Neural cell (in vitro differentiated cells): ENCODE measurements at places on chromosomes 13 and 19. TPM values are rescaled to one million over a fixed set of nuclear protein-coding genes. Genes with fewer than 3 reads are reported as not detected.

WDR18 gene
- polyA plus RNA-seq = 64.9 and 90.1 TPM in 2 replicates

ZNF284 gene
- polyA plus RNA-seq = 3.5 and 3.8 TPM in 2 replicates

ZSWIM9 gene
- 2.6 and 4.7 TPM in 2 replicates for polyA plus RNA-seq

TLE6 gene
- polyA plus RNA-seq = 4.0 and 5.7 TPM in 2 replicates

SOX1 gene
- polyA plus RNA-seq = 13.2 and 18.5 TPM in 2 replicates

ZSCAN1 gene
- polyA plus RNA-seq = 6.3 and 7.9 TPM in 2 replicates

LINGO3 gene
- polyA plus RNA-seq = 1.2 and 2.7 TPM in 2 replicates

PSG4 gene
- polyA plus RNA-seq = not detected in 2 replicates

CEACAM3 gene
- not detected in 2 replicates for polyA plus RNA-seq

HIF3A gene
- 2.0 and 2.1 TPM in 2 replicates for polyA plus RNA-seq

ZNF329 gene
- polyA plus RNA-seq = 20.3 and 20.6 TPM in 2 replicates

PNMA8A gene
- polyA plus RNA-seq = 234 and 238 TPM in 2 replicates

ZNF296 gene
- 1.0 and 1.4 TPM in 2 replicates for polyA plus RNA-seq

FUT3 gene
- polyA plus RNA-seq = 0.64 and 0.82 TPM in 2 replicates

CYP4F3 gene
- not detected in 2 replicates for polyA plus RNA-seq

CGB5 gene
- polyA plus RNA-seq = not detected in 2 replicates

MOB3A gene
- 5.8 and 8.3 TPM in 2 replicates for polyA plus RNA-seq

NLRP5 gene
- not detected in 2 replicates for polyA plus RNA-seq

IL12RB1 gene
- not detected in 2 replicates for polyA plus RNA-seq

IGFL1 gene
- polyA plus RNA-seq = not detected in 2 replicates

KLF2 gene
- 0.15 and 0.32 TPM in 2 replicates for polyA plus RNA-seq

CEACAM7 gene
- polyA plus RNA-seq = not detected in 2 replicates

ACTMAP gene
- 1.0 TPM in 1 of 2 replicates, not detected in the other for polyA plus RNA-seq

ZNF793 gene
- 39.6 and 53.7 TPM in 2 replicates for polyA plus RNA-seq

SIAH3 gene
- 4.0 and 4.9 TPM in 2 replicates for polyA plus RNA-seq

URAD gene
- polyA plus RNA-seq = not detected in 2 replicates

CYP2B6 gene
- not detected in 2 replicates for polyA plus RNA-seq

PGLYRP1 gene
- not detected in 2 replicates for polyA plus RNA-seq

PNMA8B gene
- polyA plus RNA-seq = 9.9 and 10.1 TPM in 2 replicates

IZUMO2 gene
- polyA plus RNA-seq = not detected in 2 replicates

CD33 gene
- not detected in 2 replicates for polyA plus RNA-seq
